ENCODE measurements at places on chromosomes 11 and 22.
A peak's percentile ranks its signal among the peaks of the same experiment; 100 is the strongest.

DNA sequence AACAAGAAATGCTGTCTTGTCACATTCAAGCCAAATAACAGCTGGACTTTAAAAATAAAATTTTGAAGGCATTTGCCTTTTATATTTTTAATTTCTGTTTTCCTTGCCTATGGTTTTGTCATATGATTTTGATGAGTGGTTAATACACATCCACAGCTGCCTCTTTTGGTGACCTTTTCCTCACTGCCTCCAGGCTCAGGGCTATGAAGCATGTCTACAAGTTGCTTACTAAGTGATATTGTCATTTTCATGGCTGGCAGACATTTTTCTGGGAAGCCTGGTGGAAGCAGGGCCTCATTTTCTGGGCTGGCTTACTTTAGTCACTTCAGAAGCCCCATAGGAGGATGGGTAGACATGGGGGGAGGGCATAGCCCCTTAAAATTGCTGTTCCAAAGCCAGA is 344.9 kb downstream of the SOX6 start:
- no peak for DNase-seq

- no peak for DNase-seq
Measured at GRCh38 chr11:85115798-85116197, 511.3 kb downstream of the DLG2 start.

GRCh38 chr22:19636696-19637407 is 77.5 kb upstream of the SEPTIN5 start:
- DNase-seq, result no peak

DNA sequence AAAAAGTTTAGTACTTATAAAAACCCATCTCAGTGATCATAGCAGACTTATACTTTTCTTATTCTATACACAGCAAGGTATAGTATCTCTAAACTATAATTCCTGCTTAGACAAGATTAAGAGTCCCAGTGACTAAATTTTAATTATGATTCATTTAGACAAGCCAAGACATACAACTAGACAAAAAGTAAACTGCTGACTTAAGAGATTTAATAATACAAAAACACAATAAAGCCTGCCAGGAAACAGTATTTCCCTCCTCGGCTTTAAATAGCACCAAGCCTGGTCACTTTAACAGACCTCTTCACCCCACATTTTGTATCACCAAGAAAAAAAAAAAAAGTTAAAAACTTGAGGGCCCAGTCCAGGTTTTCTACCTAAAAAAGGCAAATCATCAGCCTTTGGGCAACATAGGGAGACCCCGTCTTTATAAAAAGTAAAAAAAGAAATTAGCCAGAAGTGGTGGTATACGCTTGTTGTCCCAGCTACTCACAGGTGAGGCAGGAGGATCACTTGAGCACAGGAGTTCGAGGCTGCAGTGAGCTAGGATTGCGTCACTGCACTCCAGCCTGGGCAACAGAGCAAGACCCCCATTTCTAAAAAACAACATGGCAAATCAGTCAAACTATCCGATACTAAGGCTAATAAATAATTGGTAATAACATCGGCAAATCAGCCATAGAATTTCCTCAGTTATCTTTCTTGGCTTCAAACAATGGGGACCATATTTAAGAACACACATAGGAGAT is 53.8 kb downstream of the SIK3 start:
- no peak for DNase-seq

- peak; percentile 60 for DNase-seq
Measured at GRCh38 chr11:62295504-62295903, 3.4 kb downstream of the SCGB1D4 start.

- no peak for DNase-seq
Measured at GRCh38 chr22:27438271-27438980, 363.1 kb downstream of the MN1 start.

GRCh38 chr11:75949023-75949672 is 134.1 kb downstream of the UVRAG start:
- DNase-seq, result no peak

- no peak for DNase-seq
Measured at GRCh38 chr11:58582437-58582836, 3.6 kb downstream of the ZFP91 start.

All from Kasumi-1 (cell line).